ENCODE measurements at places on chromosomes 7 and 10.

DNA sequence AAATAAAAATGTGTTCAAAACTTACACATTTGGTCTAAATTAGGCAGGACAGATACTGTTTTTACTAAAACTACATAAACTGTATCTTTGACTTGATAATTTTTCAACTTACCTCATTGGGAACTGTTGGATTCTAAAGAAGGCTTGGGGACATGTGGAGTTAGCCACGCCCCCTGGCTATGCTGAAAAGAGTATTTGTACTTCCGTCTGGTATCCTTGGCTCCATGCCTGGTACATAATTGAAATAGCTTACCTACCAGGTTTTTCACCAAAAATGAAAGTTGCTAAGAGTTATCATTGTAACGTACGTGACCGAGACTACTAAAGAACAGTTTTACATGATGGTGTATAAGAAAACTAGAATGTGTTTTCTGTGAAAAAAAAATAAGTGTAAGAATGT is 604.8 kb upstream of the IGFBP3 start:
- DNase-seq, result no peak

- DNase-seq, result peak; percentile 85
These were observed 140.7 kb downstream of the RGS10 start for GRCh38 chr10:119401671-119402395.

DNA sequence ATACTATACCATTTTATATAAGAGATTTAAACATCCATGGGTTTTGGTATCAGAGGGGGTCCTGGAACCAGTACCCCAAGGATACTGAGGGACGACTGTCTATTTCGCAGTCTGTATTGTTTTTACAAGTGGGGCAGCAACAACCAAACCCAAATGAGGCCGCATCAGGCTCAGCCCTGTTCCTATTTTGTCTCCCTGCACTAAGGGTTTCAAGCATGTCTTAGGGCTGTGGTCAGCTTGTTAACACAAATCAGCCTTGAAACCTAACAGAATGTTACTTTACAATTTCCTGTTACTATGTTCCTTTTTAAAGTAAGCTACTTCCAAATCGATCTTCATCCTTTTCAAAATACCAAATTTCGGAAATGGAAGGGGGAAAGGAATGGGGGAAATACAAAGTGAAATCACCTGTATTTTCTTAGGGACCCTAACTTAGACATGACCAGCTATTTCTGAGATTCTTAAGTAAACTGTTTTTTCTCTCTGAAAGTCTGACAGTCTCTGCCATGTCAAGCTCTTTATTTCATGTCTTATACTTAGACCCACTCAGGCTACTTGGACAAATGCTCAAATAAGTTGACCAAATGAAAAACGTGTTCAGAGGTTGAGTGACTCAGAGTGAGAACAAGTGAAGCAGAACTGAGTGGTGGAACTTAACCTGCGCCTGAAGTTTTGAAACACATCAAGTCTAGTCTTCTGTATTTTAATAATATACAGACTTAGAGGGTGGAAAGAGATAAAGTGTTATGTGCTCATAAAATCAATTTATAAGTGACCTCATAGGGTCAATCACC is 75.8 kb downstream of the C1GALT1 start:
- DNase-seq, result no peak

GRCh38 chr10:89283936-89284475 is 17.8 kb upstream of the IFIT2 start:
- peak; percentile 81 for DNase-seq

GRCh38 chr10:20313665-20314064 is 497.4 kb downstream of the PLXDC2 start:
- peak; percentile 41 for DNase-seq

GRCh38 chr10:35912615-35913569 is 270.8 kb upstream of the FZD8 start:
- DNase-seq, result peak; percentile 47

DNA sequence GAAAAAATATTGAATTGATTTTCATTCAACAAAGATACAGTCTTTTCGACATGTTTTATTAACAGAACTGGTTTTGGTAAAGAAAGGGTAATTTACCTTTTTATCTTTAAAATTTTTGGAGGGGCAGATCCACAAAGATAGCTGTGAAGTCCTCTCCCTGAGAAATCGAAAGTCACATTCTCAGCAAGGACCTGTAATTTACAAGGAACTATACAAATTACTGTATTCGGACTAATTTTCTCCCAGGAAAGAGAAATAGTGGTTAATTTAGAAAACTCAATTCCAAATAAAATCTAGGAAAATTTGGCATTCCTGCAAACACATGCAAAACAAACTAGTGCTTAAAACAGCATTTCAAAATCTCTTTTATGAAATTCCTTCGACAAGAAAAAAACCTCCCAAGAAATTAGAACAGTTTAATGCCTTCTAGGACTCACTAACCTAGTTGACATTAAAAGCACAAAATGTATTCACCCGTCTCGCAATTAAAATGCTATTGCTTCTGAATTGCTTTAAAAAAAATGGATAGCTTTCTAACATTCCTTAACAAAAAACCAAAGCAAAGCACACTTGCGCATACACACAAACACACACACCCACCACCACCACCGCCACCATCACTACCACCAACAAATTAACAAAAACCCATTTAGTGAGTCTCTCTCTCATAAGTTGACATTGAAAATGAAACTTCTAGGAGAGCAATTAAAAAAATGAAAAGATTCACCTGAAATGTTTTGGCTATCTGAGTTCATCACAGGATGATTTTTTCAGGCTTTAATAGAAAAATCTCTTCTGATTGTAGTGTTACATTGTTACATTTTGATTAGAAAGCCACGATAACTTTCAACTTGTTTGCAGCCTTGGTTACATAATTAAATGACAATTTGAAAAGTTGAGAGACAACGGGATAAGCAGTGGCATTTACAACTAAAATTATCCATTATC is 4.0 kb upstream of the NKX2-3 start:
- no peak for DNase-seq

DNA sequence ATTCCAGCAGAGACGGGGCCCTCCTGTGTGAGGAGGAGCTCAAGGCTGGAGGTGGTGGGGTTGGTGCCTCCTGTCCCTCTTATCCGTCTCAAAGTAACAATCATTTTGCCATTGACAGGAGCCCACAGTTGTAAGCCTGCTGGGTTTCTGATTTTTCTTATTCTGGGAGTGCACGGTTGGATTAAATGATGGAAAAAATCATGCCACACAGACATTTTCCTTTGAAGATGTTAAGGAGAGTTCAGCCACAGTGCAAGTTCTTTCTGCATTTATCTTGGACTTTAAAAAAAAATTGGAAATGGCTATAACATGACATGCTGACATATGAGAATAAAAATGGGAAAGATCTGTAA is 8.4 kb upstream of the LYZL1 start:
- DNase-seq, result no peak

GRCh38 chr7:2814186-2814945 is 29.7 kb downstream of the GNA12 start:
- no peak for DNase-seq

- no peak for DNase-seq
These were observed 73.6 kb upstream of the LSM8 start for GRCh38 chr7:118110178-118110925.

GRCh38 chr7:44415047-44415446 is 75.4 kb downstream of the NUDCD3 start:
- DNase-seq, result no peak

DNA sequence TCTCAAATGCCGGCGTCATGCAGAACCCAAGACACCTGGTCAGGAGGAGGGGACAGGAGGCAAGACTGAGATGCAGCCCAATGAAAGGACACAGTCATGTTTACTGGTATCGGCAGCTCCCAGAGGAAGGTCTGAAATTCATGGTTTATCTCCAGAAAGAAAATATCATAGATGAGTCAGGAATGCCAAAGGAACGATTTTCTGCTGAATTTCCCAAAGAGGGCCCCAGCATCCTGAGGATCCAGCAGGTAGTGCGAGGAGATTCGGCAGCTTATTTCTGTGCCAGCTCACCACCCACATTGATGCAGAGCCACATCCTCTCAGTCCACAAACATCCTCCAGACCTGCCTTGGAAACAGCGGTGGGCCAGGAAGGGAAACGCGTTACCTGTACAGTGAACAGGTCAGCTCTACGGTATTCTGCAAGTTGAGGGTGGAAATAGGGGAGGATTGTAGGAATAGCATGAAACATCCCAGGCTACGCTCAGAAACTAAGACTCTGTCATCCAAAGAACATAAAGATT is 133.1 kb upstream of the PRSS1 start:
- no peak for DNase-seq

DNA sequence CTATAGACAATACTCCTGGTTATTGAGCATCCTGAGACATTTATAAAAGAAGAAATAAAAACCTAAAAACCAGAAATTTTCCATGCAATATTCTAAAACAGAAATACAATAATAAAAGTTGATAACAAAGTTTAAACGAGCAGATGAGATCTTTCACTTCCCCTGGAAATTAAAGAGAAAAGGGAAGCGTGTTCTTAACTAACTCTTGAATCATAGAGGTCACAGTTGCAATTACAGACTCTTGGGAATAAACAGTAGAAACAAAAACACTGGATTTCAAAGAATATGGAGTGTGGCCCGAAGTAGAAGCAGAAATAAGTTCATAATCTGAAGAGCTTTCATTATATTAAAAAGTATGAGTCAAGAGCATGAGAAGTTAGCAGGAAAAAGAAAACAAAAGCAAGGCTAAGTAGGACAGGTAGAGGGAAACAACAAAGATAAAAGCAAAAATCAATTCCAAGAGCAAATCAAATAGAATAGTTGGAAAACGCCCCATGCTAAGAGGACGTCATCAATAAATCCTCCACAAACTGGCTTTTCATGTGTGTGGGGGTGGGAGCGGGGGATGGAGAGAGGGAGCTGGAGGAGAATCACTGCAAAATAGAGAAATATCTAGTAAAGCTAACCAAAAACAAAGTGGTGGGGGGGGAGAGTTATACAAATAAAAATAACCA is 55.2 kb upstream of the C10orf71 start:
- DNase-seq, result no peak

DNA sequence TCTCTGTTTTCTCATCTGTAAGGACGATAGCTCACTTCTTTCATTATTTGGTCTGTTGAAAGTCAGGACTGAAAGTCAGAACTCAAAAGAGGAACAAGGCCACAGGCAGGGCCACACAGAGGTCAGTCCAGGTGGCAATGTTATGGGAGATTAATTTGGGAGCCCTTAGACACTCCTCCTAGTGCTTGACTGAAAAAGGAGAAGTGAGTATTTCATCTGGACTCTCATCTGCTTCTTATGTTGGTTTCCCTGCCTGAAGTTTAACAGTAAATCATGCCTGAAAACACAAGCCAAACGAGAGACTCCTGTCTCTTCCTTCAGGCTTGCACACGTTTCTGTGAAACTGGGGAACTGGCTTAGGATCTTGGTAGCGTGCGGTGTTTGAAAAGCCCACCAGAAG is 248.5 kb downstream of the BUB3 start:
- no peak for DNase-seq

DNA sequence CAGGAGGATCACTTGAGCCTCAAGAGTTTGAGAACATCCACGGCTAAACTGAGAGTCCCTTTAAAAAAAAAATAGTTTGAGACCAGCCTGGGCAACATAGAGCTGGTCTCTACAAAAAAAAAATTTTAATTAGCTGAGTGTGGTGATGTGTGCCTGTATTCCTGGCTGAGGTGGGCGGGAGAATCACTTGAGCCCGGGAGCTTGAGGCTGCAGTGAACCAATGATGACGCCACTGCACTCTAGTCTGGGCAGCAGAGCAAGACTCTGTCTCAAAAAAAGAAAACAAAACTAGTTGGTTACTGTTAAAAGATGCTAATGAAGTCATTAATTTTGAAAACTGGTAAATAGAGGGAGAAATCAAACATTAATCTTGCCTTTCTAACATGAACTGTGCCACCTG is 76.4 kb downstream of the MMRN2 start:
- no peak for DNase-seq

- no peak for DNase-seq
These were observed 339.1 kb upstream of the NPVF start for GRCh38 chr7:25567430-25567829.

GRCh38 chr10:62352356-62352970 is 21.7 kb upstream of the ZNF365 start:
- DNase-seq, result no peak

GRCh38 chr10:60707841-60708240 is 70.4 kb upstream of the CDK1 start:
- DNase-seq, result no peak

DNA sequence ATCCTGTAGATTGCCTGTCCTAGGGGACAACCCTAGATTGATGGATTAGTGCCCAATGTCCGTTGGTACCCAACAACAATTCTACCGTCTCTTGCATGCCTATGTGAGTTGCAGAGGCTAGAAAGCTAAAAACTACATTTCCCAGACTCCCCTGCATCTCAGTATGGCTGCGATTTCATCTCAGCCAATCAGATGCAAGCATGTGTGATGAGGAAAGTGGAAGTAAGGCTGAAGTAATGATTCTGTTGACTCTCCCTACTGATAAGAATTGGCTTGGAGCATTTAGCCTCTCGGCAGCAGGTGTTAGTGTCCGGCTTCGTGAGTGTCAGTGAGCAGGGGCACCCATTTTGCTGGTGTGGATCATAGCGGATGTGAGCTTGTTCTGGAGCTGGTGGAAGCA is 171.9 kb downstream of the FGFR2 start:
- no peak for DNase-seq

DNA sequence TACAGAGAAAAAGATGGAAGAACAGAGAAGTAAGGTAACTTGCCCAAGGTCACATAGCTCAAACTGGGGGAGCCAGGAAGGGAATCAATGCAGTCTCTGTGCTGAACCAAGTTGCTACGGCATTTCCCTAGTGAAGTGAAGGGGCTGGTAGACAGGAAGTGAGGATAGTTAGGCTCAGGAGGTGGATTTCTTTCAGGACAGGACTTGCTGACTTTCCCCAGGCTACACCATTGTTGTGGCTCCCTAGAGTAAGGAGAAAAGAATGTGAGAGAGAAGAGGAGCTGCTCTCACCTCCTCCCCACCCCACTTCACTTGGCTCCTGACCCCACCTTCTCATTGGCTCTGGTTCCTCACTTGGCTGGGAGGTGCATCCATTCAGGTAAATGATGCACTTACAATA is 316.9 kb downstream of the INHBA start:
- no peak for DNase-seq

DNA sequence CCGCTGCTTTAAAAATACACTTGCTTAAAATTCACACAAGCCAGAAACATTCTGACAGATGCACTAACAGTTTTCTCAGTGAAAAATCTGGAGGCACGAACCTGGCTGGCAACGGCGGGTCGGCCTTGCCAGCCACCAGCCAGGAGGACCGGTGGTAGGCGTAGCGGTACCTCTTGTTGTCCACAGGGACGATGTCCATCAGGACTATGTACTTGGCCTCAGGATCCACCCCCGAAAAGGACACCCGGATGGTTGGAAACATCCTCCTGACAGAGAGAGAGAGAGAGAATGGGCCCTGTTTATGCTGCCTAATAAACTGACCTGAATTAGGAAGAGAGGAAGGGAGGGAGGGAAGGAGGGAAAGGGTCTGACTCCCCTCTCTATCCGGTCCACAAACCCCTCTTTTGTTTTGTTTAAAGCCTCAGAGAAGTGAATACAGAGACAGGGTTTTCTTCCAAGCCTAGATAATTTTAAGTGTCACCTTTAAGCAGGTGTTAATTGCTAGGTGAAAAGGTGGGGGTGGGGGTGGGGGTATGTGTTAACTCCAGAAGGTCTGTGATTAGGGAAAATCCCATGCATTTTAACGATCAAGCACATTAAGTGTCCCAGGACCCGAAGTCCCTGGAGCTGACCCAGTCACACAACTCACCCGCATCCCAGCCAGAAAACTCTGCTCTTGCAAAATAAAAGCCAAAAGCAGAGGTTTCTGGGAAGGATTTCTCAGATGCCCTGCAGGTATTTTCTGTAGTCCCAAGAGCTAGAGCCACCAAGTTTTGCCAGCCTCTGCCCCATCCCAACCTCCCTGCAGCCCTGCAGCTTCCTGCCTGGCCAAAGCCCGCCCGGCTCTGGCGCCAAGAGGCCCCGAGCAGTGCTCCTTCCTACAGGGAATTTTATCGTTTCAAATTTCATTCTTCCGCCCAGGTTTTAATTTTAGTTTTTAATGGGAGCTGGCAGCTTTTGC is 5.0 kb downstream of the TBX20 start:
- DNase-seq, result no peak
